ENCODE measurements at places on chromosomes 11 and 22.

- DNase-seq: no peak
Measured at GRCh38 chr11:35272391-35272902, 133.5 kb downstream of the CD44 start.

DNA sequence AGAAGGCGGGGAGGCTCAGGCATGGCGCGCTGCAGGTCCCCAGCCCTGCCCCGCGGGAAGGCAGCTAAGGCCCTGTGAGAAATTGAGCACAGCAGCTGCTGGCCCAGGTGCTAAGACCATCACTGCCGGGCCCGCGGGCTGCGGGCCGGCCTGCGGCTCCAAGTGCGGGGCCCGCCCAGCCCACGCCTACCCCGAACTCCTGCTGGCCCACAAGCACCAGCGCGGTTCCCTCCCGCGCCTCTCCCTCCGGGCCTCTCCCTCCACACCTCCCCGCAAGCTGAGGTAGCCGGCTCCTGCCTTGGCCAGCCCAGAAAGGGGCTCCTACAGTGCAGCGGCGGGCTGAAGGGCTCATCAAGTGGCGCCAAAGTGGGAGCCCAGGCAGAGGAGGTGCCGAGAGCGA is 4.6 kb upstream of the RDX start:
- DNase-seq: no peak

DNA sequence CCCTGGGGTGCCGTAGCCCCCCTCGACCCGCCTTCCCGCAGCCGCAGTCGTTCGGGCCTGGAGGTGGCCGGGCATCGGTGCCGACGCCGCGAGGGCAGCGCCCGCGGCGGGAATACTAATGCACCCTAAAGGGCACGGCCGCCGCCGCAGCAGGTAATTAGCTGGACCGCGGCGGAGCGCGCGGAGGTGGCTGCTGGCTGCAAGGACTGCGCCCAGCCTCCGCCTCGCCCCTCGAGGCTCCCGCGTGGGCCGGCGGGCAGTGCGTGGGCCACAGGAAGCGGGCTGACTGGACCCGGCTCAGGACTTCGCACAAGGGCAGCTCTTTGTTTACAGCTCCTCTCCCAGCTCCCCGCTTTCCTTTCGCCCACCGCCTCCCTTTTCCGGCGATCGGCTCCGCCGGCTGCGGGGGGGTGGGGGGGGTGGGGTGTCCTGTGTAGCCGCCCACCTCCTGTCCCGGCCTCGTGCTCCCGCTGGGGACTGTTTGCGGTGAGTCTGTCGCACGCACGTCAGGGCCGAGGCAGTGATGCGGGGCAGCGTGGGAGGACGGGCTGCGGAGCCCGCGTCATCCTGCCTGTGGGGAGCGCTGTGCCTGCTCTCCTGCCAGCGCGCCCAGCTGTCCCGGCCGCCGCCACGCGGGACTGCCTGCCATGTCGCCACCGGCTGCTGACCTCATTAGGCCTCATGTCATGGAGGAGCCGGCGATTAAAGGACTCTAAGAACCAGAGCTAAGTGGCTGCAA is 53.2 kb downstream of the GRIK4 start:
- DNase-seq: no peak

DNA sequence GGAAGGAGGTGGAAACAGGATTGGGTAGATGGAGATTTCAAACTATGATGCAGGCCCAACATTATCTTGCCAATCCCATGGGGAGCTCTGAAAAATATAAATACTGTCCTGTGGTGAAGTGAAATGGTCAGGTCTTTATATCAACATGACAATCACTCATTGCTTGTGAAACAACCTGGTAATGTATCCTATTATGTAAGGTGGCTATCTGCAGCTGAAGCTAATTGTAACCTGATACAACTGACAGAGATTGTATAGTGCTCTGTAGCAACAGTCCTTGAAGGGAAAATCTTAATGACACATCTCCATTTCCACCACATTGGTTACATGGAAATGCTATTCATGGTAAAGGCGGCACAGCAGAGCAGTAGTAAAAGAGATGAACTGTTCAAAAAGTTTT is 20.7 kb upstream of the CHORDC1 start:
- no peak for DNase-seq

DNA sequence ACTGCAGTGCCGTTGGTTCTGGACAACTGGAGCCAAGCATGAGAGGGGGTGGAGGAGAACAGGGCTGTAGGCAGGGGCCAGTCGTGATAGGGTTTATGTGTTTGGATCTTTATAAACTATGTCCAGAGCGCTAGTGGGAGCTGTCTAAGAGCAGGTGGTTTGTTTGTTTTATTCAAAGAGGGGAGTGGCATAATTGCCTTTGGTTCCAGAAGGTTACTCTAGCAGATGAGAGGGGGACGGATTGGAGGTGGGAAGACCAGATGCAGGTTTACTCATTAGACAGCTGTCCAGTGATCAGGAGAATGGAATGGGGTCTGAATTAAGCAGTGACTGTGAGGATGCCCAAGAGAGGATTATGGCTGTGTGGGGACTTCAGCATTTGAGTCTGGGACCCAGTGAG is 109.3 kb upstream of the TBCEL start:
- no peak for DNase-seq

DNA sequence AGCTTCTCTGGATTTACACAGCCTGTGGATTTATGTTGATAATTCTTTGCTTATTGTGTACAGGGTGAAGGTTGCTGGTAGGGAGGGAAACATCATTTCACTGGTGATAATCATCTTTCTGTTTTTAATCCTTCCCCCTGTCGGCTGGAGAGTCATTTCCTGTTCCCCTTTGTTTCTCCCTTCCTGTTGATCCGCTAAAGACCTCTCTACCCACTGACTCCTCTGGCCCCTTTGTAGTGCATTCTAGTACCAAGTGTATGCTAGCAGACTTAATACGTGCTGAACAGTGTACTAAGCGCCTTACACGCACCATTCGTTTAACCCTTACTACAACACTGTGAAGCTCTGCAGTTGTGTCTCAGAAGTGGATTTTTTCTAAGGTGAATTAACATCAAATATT is 19.0 kb upstream of the OR9Q1 start:
- no peak for DNase-seq

DNA sequence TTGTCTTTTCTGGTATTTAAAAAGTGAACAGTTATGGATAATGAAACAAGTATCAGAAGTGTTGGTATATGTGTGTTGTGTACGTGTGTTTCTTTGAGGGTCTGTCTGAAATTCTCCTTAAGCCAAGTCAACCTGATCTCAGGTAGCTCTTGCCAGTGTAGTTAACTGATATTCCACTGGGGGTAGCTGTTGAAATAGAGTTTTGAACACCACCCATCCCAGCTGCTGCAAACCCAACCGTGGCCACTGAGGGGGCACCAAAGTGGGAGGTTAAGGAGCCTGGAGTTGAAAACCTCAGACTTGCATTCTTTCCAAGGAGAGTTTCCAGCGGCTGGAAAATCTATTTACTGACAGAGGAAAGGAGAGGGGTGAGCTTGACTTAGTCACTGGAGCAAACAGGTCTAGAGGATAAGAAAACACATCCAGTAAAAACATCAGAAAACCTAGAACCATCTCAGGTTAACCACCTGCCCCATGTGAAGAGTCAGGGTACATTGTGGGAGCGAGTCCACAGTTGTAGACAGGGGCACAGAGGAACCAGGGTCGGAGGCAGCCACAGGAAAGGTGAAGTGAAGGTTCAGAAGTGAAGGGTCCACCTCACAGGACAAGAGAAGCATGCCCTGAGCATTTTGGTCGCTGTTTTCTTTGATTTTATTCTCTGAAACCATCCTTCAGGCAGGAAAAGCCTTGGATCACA is 8.8 kb upstream of the CUL5 start:
- no peak for DNase-seq

DNA sequence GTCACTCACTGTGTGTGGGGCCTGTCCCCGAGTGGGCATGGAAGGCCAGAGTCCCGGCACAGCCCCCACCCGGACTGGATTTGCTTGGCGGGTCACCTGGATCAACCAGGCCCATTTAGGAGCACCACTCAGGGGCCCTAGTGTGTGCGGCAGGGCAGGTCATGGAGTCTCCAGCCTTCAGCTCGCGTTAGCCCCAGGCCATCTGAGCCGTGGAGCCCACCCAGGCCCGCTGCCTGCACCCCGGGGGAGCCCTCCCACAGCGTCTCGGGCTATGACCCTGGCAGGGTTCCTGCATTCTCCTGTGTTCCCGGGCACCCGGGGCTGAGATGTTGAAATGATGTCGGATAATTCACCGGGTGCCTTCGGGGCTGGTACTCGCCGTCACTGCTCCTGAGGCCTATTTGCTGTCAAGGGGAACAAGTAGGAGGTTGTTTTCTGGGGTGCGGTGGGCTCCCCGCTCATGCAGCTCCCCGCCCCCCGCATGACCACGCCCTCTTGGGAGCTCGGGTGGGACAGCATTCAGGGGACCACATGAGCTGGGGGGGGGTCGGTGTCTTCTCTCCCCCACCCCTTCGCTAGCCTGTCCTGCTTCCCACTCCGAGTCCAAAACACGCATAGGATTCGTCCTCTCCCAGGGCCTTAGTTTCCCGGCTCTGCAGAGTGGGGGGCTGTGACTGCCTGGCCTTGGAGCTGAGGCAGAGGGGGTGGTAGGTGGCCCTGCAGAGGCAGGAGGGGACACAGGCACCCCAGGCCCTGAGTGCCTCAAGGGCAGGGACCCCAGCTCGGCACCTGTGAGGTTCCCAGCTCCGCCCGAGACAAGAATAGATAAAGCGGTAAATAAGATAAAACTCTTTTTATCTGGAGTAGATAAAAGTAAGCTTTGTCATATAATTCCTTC is 77.2 kb downstream of the KCNQ1 start:
- DNase-seq: no peak

GRCh38 chr11:64322925-64323260 is 5.0 kb downstream of the PRDX5 start:
- DNase-seq: no peak

DNA sequence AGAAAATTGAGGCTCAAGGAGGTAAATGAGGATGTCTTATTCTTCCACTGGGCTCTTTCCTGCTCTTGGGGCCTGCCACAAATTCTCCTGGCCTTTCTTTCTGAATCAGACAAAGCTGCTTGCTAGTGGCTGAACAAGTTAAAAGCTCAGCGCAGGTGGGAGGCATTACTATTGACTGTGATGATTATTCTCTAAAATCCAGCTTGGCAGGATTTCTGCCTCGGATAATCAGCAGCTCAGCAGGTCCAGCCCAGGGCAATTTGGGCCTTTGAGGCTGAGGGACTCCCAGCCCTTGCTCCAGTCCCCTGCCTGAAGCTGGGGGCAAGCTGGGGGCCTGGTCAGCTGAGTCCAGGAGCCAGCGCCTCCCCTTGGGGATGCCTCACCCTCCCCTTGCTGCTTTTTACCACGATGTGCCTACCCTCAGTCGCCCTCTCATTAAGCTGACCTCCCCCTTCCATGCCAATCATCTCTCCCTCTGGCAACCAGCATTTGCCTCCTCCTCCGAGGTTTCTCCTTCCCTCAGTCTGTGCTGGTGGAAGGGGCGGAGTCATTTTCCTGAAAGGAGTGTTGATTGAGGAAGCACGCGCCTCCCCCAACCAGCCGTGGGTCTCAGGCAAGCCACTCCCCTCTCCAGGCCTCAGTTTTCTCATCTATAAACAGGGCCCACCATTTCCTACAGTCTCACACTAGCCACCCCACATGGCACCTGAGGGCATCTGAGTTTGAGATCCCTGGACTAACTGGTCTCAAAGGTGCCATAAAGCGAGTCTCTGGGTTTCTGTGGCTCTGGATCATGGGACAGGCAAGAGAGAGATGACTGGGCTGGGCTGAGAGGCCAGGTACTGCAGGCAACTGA is 60.6 kb upstream of the PRDM11 start:
- DNase-seq: no peak

- DNase-seq: no peak
Measured at GRCh38 chr11:68300076-68300830, 12.1 kb upstream of the LRP5 start.

DNA sequence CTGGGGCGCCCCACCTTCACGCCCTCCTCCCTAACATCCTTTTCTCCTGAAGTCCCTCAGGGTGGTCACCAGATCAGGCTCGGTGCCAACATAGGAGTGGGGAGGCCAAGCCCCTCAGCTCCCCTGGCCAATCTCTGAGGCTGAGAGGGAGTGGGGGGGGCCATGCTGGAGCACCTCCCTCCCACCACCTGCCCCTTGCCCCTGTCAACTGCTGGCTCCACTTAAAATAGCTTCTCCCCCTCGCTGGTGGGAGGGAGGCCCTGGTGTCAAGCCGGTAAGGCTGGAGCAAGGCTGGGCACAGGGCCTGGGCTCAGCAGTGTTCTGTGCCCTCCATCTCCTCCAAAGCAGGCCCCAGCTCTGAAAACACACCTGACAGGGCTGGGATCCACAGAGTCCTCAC is 4.9 kb downstream of the PLXNB2 start:
- DNase-seq: no peak

- no peak for DNase-seq
Measured at GRCh38 chr11:72789493-72790131, 4.2 kb downstream of the STARD10 start.

DNA sequence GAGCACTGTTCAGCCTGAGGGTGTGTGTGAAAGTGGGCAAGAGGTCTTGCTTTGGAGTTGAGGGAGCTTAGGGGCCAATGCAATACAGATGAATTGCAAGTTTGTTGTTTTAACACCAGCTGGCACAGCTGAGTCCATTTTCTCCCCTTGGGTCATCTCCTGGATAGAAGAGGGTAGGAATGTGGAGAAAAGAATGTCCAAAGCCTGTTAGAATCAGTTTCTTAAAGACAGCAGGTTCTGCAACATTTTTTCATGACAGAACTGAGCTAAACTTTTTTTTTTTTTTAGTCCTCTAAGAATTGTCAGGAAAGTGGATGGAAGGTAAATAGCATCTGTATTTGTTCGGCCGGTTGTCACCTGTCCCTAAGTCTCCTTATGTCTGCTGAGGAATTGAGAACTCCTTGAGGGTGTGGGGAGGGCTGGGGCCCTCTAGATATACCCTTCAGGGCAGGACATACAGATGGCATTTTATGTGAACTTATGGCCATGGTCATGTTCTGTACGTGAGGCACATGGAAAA is 211.1 kb upstream of the CADM1 start:
- DNase-seq: no peak

- no peak for DNase-seq
Measured at GRCh38 chr11:57506522-57506921, 9.0 kb downstream of the SLC43A1 start.

DNA sequence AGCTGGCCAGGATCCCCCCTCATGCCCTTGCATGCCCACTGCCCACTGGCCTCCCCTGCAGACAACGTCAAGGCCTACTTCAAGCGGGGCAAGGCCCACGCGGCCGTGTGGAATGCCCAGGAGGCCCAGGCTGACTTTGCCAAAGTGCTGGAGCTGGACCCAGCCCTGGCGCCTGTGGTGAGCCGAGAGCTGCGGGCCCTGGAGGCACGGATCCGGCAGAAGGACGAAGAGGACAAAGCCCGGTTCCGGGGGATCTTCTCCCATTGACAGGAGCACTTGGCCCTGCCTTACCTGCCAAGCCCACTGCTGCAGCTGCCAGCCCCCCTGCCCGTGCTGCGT is 7.9 kb downstream of the AIP start:
- DNase-seq: no peak

GRCh38 chr22:29722587-29722986 is 2.8 kb downstream of the CABP7 start:
- no peak for DNase-seq

DNA sequence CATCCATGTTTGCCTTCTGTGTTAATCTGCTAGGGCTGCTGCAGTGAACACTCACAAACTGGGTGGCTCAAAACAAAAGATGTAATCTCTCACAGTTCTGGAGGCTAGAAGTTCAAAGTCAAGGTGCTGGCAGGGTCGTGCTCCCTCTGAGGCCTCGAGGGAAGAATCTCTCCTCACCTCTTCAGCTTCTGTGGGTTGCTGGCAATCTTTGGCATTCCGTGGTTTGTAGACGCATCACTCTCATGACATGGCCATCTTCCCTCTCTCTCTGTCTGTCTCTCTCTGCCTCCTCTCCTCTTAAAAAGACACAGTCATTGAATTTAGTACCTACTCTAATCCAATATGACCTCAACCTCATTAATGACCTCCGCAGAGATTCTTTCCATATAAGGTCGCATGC is 78.8 kb downstream of the TSPAN18 start:
- no peak for DNase-seq

Data from stimulated activated CD4-positive, alpha-beta T cell treated with anti-CD3 and anti-CD28 coated beads, TNF-alpha, amount 100 ng/mL, for 4 hours (primary cell).